ENCODE measurements at places on chromosomes 7 and 10.
A peak's percentile ranks its signal among the peaks of the same experiment; 100 is the strongest.

GRCh38 chr10:22681783-22682183, 32.6 kb downstream of the PIP4K2A start:
- peak; percentile 60 for ATAC-seq

GRCh38 chr7:147305827-147306226, 1189.2 kb downstream of the CNTNAP2 start:
- ATAC-seq: no peak

DNA sequence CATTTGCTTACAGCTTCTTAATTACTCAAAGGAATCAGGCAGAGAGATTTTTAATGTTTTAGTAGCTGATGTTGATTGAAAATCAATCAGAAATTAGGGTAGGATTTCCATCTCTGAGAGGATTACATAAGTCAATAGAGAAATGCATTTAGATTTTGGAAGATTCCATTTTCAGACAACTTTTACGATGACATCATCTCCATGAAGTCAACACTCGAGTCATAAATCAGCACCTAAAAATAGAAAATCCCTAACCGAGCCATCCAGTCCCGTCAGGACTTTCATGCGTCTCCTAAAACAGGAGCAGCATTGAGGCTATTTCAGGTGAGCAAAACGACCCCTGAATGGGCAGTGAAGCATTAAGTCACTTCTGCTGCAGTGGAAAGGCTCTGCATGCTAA, 279.7 kb upstream of the RNF32 start:
- ATAC-seq: no peak

DNA sequence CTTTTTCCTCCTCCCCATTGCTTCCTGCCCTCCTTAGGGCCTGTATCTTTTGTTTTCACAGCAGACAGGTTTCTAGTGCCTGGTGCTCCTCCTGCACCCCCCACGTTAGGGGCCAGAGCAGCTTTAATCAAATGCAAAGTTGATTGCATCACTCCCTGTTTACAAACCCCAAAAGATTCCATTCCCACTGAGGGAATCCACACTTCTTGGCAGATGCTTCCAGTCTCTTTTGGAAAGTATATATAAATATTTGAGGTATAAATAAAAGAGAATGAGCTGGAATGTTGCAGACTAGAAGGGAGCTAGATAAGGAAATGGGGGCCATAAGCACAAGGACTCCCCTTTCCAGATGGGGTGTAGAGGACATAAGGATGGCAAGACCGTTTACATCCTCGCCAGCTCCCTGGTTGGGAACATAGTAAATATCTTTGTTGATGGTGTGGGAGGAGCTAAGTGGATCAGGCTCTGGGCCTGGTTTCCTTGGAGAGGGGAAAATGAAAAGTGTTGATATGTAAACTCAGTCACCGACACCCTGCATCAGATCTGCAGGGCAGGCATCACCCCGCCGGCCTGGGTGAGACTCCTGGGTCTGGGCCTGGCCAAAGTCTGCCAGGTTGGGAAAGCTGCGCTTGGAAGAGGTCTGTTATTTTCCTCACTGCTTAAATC, 6.2 kb downstream of the RARRES2 start:
- ATAC-seq: no peak

DNA sequence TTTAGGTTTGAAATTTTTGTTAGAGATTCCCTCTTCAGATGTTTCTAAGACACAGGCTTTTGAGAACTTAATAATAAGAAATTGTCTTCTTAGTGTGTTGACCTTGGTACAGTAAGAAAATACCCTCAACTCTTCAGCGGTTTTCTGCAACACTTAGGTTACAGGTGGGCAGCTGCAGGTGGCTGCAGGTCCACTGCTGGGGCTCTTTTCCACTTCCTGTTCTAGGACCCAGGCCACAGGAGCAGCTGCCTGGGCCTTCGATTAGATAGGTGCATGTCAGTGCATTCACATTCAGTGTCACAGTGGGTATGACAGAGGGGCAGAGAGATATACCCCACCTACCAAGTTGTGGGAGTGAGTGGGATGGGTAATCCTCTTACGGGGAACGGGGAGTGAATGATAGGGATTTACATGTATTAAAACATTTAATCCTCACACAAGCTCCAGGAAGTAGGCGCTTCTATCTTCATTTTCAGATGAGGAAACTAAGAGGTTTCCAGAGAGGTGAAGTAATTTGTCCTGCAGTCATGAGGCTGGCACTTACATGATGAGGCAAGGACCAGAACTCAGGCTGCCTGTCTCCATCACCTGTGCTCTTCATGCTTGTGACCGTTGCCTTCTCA, 20.2 kb upstream of the SUV39H2 start:
- peak; percentile 18 for ATAC-seq

DNA sequence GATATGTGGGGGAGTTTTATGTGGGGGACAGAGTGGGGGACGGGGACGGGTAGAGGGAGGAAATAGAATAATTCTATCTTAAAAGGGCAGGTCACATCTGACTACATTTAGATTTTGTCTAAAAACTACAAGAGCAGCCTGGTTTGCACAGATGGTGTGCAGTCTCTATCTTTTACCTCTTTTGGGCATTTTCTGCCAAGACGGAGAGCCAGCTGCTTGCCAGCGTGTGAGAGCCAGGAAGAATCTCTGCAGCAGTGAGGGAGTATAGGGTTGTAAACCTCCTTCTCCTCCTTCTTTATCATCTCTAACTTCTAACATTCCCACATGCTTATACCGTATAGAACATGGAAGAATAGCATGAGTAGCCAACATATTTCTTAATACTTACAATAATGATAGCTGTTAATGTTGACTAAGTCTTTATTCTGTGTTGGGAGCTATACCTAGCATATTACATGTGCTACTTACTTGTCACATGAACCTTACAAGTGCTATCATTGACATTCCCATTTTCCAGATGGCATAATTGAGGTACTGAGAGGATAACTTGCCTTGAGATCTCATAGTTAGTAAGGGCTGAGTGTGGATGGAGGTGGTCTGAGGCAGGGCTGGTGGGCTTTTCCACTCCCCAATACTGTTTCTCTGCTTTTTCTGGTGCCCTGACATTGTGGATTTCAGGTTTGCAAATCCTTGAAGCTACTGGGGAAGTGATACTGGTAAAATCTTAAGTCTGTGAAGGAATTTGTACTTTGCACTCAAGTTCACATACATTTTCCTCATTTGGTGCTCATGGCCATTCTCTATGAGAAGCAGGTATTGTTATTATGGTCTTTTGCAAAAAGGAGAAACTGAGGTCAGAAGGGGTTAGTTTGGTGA, 1.1 kb downstream of the ENTPD1 start:
- ATAC-seq: no peak

GRCh38 chr7:134548877-134549276, at the start of gene AKR1B15:
AKR1B15 (plus strand) TSS chr7:134549110; CDS start chr7:134564620, 15,510 bp downstream.
- ATAC-seq: peak; percentile 60

GRCh38 chr10:126215746-126216631, 172.3 kb downstream of the ADAM12 start:
- ATAC-seq: no peak

GRCh38 chr10:79034271-79034876, 34.4 kb upstream of the ZMIZ1 start:
- ATAC-seq: no peak

DNA sequence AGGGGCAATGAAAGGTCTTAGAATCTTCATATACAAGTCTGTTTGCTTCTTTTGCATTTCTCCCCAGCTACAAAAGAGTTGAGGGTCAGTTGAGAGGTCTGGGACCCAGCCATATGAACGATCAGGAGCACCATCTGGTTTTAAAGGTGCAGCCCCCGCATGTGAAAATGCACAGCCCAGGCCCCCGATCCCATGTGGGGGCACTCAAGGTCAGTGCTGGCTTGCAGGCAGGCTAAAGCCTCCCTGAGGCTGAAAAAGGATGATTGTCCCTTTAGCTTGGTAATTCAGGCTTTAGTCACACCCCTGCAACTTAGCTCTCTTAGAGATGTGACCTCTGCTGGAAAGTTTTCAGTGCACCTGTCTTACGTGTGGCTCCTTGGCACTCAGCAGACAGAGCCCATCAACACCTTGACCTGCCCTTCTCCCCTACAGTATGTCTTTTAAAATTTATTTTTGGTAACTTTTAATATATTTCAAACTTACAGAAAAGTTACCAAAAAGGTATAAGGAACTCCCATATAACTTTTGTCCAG, 80.1 kb upstream of the PDCD4 start:
- ATAC-seq: no peak

- ATAC-seq: no peak
Measured at GRCh38 chr7:112937651-112938415, 147.6 kb upstream of the TMEM168 start.

GRCh38 chr10:84288151-84288550, 40.2 kb upstream of the CCSER2 start:
- ATAC-seq: no peak

DNA sequence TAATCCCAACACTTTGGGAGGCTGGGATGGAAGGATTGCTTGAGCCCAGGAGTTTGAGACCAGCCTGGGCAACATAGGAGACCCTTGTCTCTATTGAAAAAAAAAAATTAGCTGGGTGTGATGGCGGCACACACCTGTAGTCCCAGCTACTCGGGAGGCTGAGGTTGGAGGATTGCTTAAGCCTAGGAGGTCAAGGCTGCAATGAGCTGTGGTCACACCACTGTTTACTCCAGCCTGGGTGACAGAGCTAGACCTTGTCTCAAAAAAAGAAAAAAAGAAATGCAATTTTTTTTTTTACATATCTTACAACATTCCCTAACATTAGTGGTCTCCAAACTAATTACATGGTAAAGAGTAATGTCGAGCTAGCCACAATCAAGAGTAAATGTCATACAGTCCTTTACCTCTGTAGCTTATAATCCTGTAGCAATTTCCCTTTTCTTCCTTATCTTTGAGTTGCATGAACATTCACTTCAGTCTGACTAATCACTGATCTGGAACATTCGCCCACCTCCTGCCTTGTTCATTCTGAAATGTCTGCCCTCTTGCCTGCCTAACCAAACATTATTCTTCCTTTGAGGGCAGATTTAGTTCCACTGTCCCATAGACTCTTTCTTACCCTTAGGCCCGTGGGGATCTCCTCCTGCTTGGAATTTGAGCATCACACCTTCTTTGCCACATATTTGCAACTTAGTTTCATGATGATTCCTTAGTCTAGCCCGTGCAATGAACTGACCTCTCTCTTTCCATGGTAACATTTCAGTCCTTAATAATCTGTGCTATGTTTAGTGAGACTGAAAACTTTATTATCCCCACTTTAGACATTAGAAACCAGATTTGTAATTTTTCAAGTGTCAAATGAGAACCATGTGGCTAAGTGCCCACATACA, 4.8 kb upstream of the VCL start:
- no peak for ATAC-seq

DNA sequence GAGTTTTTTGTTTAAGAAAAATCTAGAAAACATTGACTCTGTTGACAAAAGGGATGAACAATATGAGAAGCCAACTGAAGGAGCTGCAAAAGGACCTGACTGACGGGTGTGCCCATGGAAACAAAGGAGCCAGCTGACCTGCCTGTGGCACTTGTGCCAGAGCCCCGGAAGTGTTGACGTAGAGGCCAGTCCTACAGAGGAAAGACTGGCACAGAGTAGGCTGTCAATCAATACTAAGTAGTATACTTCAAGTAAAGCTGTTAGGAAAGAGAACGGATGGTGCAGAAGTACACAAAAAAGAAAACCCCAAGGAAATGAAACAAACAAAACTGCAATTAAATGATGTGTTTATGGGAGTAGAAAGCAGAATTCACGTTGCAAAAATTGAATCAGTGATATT, 19.0 kb upstream of the ABI1 start:
- peak; percentile 89 for ATAC-seq

DNA sequence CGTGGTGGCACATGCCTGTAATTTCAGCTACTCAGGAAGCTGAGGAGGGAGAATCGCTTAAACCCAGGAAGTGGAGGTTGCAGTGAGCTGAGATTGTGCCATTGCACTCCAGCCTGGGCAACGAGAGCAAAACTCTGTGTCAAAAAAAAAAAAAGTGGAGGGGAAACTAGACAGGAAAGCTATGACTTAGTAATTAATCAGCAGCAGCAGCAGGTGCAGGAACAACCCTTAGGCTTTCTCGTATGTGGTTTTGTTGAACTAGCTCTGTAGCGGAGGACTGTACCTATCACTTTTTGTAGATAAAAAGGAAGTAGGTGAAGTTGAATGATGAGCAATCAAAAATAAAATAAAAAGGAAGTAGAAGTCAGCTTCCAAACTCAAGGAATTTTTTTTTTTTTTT, 76.9 kb upstream of the KMT2C start:
- ATAC-seq: no peak

GRCh38 chr10:120894556-120894955, 43.4 kb downstream of the WDR11 start:
- ATAC-seq: no peak

DNA sequence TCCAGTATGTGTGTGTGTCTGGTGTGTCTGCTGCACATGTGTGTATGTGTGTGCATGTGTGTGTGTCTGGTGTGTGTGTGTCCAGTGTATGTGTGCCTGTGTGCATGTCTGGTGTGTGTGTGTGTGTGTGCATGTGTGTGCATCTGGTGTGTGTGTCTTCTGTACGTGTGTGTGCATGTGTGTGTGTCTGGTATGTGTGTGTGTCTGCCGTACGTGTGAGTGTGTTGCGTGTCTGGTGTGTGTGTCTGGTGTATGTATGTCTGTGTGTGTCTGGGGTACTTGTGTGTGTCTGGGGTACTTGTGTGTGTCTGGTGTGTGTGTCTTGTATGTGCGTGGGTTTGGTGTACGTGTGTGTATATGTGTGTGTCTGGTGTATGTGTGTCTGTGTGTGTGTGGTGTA, 289.1 kb upstream of the SHH start:
- no peak for ATAC-seq

- ATAC-seq: no peak
Measured at GRCh38 chr7:138091032-138091431, 14.8 kb downstream of the AKR1D1 start.

GRCh38 chr10:116159197-116159596, 113.8 kb downstream of the GFRA1 start:
- no peak for ATAC-seq

DNA sequence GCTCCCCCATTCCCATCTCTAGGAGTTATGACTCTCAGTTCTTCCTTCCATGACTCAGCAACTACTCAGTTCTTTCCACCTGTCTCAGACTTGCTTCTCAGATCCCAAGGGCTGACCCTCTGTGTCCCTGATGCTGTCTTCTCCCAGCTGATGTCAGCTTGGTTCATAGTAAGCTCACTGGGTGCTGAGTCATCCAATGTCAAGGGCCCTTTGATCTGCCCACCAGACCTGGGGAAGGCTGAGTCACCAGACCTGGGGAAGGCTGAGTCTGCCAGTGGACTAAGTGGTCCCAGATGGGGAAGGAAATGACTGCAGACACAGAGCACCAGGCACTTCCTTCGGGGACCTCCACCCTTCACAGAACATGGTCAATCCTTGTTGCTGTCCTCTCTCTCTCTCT, 76.1 kb upstream of the ZEB1 start:
- no peak for ATAC-seq

GRCh38 chr10:88271761-88272543, 311.2 kb downstream of the RNLS start:
- peak; percentile 74 for ATAC-seq

- no peak for ATAC-seq
Measured at GRCh38 chr7:39967406-39968161, 17.5 kb downstream of the CDK13 start.

DNA sequence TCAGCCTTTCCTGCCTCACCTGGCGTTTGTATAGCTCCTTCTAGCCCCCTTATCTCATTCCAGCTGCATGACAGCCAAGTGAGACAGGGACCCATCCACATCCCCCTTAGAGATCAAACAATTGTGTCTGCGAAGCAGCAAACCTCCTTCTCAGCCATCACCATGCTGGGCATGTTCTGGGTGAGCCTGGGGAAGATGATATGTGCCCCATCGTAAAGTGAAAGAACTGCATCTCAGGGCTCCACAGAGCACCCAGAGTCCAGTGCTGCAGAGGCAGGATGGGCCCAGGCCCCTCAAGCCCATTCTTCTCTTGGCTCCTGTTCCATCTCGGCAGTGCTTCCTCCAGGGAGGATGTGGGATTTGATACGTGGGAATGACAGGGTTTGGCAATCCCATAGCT, 43.2 kb downstream of the FIGNL1 start:
- ATAC-seq: no peak

- no peak for ATAC-seq
Measured at GRCh38 chr7:111931958-111932357, 274.2 kb downstream of the DOCK4 start.

Measured in esophagus mucosa (tissue), 1 donor.